Endothelial cell of coronary artery (primary cell): ENCODE measurements at places on chromosomes 6 and 20. TPM values are rescaled to one million over a fixed set of nuclear protein-coding genes. Genes with fewer than 3 reads are reported as not detected.

IP6K3 gene
- total RNA-seq = not detected in 2 replicates

PRSS16 gene
- total RNA-seq = not detected in 2 replicates

ASIP gene
- total RNA-seq = not detected in 2 replicates

LY6G6D gene
- not detected in 2 replicates for total RNA-seq

C6orf15 gene
- not detected in 2 replicates for total RNA-seq

LAMA5 gene
- 59.0 and 137 TPM in 2 replicates for total RNA-seq

POPDC3 gene
- total RNA-seq = 0.19 and 0.90 TPM in 2 replicates

DACT2 gene
- total RNA-seq = not detected in 2 replicates

RUNX2 gene
- 0.09 TPM in 1 of 2 replicates, not detected in the other for total RNA-seq

LY6G5C gene
- 1.1 and 1.3 TPM in 2 replicates for total RNA-seq

NRSN1 gene
- total RNA-seq = not detected in 2 replicates

ITPR3 gene
- total RNA-seq = 45.8 and 54.4 TPM in 2 replicates

LTB gene
- total RNA-seq = 2.1 and 2.3 TPM in 2 replicates

SCUBE3 gene
- total RNA-seq = 0.75 and 1.3 TPM in 2 replicates

SCRT2 gene
- not detected in 2 replicates for total RNA-seq

RPN2 gene
- total RNA-seq = 165 and 198 TPM in 2 replicates

C6orf58 gene
- total RNA-seq = 0.18 TPM in 1 of 2 replicates, not detected in the other

TRIM31 gene
- not detected in 2 replicates for total RNA-seq

ZNF391 gene
- total RNA-seq = 0.54 and 0.66 TPM in 2 replicates

NRSN2 gene
- 12.0 and 15.0 TPM in 2 replicates for total RNA-seq

DNAH8 gene
- under 0.01 and 0.19 TPM in 2 replicates for total RNA-seq

C6orf141 gene
- 11.3 and 13.1 TPM in 2 replicates for total RNA-seq
